ENCODE measurements at places on chromosomes 4 and X.

- H3K36me3 ChIP-seq: peaks cover 13% of the 10 kb centered on the region
- H3K4me3 ChIP-seq: no peak overlapping the region
- H3K4me1 ChIP-seq: peaks cover 20% of the 10 kb centered on the region
- H3K27ac ChIP-seq: peak overlapping the region; percentile 9
These were observed 18.6 kb downstream of the PALLD start for GRCh38 chr4:168515222-168516011.

DNA sequence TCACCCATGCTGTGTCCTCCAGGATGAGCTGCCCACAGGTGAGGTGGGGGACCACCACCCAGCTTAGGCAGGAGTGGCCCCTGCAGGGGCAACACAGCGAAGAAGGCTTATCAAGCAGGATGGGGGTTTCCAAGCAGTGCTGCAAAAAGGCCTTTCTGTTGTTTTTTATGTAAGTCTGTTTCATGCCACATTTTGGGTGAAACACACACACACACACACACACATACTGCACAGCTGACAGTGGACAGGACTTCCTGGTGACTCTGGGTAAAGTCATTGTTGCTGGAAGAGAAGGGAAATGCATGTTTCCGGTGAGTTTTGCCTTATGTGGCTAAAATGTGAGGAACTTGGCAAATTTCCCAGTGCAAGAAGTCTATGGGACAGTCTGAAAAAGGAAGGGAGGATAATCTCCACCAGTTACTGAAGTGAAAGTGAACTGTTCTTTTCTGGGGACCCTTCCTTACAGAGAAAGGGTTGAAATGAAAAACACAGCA, 119.2 kb downstream of the IRF2 start:
- no peak overlapping the region for H3K4me3 ChIP-seq
- DNase-seq: no peak
- no peaks in the 10 kb centered on the region for H3K36me3 ChIP-seq
- H3K27me3 ChIP-seq: no peaks in the 10 kb centered on the region
- H3K4me1 ChIP-seq: no peaks in the 10 kb centered on the region

DNA sequence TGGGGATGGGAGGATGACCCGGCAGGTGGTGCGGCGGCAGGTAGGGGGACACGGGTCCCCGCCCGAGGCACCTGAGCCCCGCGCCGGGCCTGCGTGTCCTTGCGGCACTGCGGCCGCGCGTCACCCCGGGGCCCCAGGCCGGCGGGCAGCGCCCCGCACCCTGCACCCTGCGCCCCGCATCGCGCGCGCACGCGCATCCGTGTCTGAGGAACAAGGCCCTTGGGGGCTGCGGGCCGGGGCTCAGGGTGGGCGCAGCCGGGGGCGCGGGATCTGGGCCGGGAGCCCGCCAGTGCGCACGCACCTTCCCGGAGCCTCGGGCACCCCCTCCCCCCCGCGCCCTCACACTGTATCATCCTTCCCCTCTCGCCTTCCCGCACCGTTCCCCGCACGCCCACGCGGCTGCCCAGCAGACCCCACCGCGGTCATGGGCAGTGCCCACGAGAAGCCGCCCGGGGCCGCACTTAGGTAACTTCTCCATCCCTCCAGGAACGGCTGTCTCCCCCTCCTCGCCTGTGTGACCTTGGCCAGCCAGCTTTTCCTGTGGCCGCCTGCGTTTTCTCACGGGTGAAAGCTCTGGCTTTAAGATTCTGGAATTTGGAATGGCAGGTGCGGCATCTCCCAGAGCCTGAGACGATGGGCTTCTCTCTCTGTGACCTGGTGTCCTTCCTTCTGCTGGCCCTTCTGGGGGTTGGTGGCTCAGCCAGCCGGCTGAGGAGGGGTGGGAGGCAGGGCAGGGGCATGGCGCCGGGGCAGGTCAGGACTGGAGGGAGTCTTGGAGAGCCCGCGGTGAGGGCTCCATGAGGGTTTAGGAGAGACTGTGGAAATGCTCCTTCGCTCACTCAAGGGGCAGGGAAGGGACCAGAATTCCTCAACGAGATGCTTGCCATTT, 748 bp downstream of the ATP2B3 start:
- H3K36me3 ChIP-seq: no peaks in the 10 kb centered on the region
- no peak for DNase-seq
- peaks cover 57% of the 10 kb centered on the region for H3K27me3 ChIP-seq
- H3K4me3 ChIP-seq: peak overlapping the region; percentile 8
- no peak overlapping the region for H3K27ac ChIP-seq

DNA sequence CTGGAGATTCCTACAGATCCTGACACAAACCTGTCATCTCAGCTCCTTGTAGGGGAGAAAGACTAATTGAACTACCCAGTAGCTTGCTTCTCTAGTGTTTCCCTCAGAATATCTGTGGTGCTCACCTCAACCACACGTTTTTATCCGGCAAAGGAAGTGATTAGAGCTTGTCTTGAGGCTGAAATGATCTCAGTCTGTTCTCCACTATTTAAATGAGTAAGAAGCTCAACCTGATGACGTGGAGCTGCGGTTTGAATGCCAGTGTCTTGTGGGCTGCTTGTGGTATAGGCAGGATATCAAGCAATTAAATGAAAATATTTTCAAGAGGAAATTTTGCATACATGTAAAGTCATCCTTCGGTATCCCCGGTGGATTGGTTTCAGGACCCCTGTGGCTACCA, 270.2 kb downstream of the TLL1 start:
- no peak for DNase-seq
- no peaks in the 10 kb centered on the region for H3K27me3 ChIP-seq
- H3K4me1 ChIP-seq: no peaks in the 10 kb centered on the region

- peaks cover 20% of the 10 kb centered on the region for H3K27me3 ChIP-seq
- peak; percentile 81 for DNase-seq
- no peaks in the 10 kb centered on the region for H3K36me3 ChIP-seq
- peaks cover 13% of the 10 kb centered on the region for H3K4me1 ChIP-seq
These were observed 886 bp upstream of the WWC2 start for GRCh38 chr4:183098019-183098722.

GRCh38 chr4:5391492-5391891, 316.9 kb downstream of the EVC2 start:
- no peak overlapping the region for H3K4me3 ChIP-seq
- no peak for DNase-seq

DNA sequence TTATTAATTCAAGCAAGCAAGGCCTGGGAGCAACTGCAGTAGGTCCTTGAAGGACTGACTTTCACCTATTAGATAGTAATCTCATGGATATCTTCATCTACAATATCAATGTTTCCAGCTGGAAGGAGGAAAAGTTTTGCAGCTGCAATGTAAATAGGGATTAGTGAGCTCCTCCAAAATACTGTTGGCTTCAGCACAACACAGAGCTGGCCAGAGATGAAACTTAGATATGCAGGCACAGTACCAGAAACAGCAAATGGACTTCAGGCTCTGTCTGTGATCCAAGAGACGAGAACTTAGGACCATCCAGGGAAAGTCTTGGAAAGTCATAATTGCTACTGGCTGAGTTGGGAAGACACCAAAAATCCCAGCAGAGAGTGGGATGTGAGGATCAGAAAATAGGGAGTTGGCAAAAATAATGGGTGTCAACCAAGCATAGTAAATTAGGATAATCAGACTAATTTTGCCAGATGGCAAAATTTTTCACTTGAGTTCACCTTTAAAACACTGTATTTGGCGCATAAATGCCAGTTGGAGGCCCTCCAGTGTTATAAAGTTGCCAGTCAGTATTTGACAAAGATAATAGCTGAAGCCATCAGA, 57.5 kb downstream of the PARM1 start:
- no peak overlapping the region for H3K4me3 ChIP-seq
- no peak for DNase-seq
- H3K36me3 ChIP-seq: no peaks in the 10 kb centered on the region
- H3K27ac ChIP-seq: no peak overlapping the region
- H3K4me1 ChIP-seq: no peaks in the 10 kb centered on the region

- no peak overlapping the region for H3K27ac ChIP-seq
- no peak overlapping the region for H3K4me3 ChIP-seq
- DNase-seq: no peak
- H3K27me3 ChIP-seq: no peaks in the 10 kb centered on the region
- H3K4me1 ChIP-seq: no peaks in the 10 kb centered on the region
- no peaks in the 10 kb centered on the region for H3K36me3 ChIP-seq
These were observed 312.6 kb downstream of the PACRGL start for GRCh38 chr4:21012851-21013331.
